ENCODE measurements at places on chromosomes 3 and 15. TPM values are rescaled to one million over a fixed set of nuclear protein-coding genes. Genes with fewer than 3 reads are reported as not detected.

GRCh38 chr3:8154617-8155016 lies 347.0 kb upstream of the LMCD1 start:
- DNase-seq = no peak

- DNase-seq = no peak
These were observed 544.9 kb downstream of the NAALADL2 start for GRCh38 chr3:175404027-175404426.

CLSTN2 gene
- not detected for total RNA-seq

DNAJC19 gene
- 23.0 TPM for total RNA-seq

DNA sequence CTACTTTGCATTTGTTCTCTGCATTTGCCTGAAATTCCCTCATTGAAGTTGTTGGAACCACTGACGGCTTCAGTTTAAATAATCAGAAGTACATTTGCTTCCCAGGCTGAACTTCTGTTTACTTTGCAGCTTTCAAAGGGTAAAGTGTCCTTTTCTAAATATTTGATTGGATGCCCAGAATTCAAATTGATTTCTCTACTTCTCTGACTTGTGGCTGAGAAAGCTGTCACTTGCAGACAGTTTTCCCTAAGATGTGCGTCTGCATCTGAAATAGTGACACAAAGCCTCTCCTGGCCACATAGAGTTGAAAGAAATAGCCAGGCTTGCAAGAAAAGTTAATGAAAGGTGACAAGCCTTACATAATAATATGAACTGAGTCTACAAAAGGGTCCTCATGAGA lies 299.6 kb downstream of the THSD4 start:
- DNase-seq = no peak

DNA sequence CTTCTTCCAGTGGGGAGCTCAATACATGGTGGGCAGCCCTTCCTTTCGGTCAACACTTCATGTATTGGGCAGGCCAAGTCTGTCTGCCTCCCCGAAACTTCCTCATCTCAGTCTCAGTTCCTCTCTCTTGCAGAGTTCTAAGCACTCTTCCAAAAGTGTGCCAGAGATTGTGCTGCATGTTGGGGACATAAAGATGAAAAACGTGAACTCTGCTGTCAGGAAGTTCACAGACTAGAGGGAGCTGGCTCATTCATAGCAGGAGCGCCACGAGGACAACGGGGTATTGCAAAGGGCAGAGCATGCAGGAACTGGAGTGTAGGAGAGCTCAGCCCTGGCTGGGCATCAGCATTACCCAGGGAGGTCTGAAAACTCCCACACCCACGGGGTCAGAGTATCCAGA lies 15.3 kb upstream of the EPHB3 start:
- DNase-seq = no peak

DNA sequence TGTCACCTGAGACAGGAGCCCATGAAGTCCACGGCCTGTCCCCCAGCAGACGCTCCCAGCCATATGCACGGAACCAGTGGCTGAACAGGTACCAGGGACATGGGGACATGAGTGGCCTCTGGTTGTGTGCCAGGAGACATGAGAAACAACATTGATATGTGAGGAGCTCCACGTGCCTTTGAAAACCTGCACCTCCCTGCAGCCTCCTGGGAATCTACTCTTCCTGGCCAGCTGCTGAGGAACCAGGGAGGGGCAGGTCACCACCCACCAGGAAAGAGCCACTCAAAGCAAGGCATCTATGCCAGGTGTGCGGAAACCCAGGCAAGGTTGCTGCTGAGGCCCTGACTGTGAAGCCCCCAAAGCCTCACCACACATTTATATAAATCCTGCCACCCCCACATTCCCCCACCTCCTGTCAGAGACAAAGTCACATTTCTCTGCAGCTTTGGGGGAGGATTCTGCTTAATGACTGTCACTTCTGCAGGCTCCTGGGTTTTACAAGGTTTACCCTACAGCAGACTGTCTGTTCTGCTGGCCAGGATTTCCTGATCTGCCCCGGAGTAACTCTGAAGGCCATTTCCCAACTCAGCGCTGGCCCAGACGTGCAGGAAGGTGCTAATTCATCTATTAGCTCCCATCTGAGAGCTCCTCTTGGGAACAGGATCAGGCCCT lies 110.8 kb downstream of the ADCY5 start:
- DNase-seq = no peak

- DNase-seq = no peak
These were observed 114.7 kb downstream of the THRB start for GRCh38 chr3:24379936-24380335.

DNA sequence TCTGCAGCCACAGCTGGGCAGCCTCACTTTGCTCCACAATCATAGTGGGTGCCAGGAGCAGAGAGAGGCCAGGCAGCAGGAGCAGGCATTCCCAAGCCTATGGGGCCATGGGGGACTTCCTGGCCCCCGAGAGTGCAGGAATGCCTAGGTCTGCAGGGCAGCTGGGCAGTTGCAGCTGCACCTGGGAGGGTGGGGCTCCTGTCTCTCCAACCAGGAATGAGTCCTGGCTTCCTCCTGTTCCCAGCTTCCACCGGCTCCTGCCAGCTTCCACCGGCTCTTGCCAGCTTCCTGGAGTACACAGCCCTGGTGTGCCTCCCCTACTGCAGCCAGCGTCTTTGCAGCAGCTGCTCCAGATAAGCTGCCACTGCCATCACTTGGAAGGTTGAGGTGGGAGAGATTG lies 86.3 kb upstream of the CDV3 start:
- no peak for DNase-seq

GRCh38 chr3:133491481-133492059 lies 81.9 kb upstream of the CDV3 start:
- DNase-seq = no peak

DNA sequence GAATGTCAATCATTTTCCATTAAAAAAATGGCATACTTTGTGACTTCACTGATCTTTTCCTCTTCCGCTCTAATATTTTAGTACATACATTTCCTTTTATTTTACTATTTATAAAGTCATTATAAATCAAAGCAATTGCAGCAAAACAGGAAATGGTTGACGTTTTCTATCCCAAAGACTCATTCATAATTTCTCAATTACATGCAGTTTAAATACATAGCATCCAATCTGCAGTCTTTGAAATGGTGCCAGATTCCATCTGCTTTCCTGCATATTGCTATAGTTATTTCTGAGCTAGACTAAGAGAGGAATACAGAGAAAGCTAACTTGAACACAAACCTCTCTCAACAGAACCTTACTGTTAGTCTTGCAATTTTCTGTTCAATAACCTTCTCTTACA lies 179.8 kb downstream of the ZPLD1 start:
- DNase-seq = no peak

GRCh38 chr3:24096695-24097290 lies 151.7 kb downstream of the NR1D2 start:
- no peak for DNase-seq

DNA sequence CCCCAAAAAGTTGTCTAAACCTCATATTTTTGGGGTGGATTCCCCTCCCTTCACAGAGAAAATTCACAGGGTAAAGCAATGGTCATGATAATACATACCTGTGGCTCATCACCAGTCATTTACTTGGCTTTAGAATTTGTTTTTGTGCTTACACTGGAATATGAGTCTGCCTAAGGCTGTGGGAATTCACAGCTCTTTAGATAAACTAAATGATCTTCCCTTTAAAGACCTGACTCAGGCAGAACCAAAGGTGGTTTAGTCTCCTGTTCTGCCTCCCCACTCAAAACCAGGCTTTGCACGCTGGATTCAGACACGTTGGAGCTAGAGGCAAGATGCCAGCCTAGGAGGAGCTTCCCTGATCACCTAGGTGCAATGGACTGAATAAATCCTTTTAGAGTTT lies 40.3 kb upstream of the BNC1 start:
- no peak for DNase-seq

- no peak for DNase-seq
These were observed 343.0 kb downstream of the PLOD2 start for GRCh38 chr3:145817870-145818483.

GRCh38 chr3:43369404-43370292 lies 83.3 kb downstream of the SNRK start:
- DNase-seq = no peak

DNA sequence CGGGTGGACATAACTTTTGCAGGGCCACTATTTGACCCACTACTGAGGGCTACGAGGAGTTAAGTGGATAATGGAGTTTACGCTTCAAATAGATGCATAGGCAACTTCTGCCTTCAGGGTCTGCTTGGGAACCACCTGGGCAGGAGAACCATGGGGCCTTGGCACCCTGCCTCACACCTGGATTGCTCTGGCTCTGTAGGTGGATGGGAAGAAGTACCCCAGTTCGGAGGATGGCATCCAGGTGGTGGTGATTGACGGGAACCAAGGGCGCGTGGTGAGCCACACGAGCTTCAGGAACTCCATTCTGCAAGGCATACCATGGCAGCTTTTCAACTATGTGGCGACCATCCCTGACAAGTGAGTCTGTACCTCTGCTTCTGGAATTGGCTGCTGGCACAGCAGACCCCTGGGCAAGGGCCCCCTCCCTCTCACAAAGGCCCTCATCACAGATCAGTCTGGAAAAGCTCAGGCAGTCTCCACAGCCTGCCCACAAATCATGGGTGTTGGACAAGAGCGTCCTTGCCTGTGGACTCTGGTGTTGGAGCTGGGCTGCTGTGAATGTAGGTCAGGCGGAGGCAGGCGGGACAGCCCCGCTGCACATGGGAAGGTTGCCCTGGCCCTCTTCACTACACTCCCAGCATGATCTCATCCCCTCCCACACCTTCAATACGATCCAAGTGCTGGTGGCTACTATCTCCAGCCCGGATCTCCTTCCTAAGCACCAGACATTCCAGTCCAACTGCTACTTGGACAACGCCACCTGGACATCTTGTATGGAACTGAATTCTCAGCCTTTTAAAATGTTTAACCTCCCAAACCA lies 46.7 kb downstream of the MESD start:
- DNase-seq = no peak

- DNase-seq = no peak
These were observed 44.6 kb upstream of the NEDD4 start for GRCh38 chr15:56038015-56038414.

DAZL gene
- not detected for total RNA-seq

DNA sequence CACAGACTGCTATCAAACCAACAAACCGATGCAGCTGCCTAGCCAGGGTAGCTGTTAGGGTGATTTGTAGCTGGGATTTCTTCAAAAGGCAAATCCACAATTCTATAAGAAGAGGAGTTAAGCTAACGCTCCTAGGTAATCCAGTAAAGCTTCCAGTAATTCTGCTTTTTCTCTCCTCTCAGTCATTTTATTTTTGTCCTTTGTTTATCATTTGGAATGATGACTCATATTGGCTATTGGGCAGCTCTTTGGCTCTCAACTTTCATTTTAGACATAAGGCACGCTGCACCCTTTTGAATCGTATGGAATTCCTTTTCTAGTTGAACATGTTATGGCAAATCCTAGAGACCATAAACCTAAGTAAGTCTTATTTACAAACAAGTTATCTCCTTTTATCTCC lies 53.2 kb upstream of the PPARG start:
- DNase-seq = no peak

CAMKV gene
- total RNA-seq = 0.47 TPM

DNA sequence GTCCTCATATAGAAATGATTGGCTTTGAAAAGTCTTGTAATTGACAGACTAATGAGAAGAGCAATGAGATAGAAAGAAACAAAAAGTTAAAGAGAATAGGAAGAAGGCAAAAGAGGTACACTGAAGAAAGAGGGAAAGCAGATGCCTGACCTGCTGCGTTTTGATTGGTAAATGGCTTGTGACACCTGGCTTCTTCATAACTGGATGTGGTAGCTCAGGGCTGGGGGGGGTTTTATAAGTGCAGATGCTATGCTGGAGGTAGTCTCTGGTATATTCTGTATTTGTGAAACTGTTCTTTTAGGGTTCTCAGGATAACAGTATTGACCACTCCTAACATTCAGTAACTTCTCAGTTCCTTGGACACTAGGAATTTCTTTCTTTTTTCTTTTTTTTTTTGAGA lies 1.4 kb downstream of the STARD9 start:
- no peak for DNase-seq

GRCh38 chr3:138785951-138786350 lies 48.8 kb downstream of the PIK3CB start:
- no peak for DNase-seq

GRCh38 chr3:126107203-126107939 lies 23.4 kb upstream of the SLC41A3 start:
- no peak for DNase-seq

LINGO1 gene
- total RNA-seq = not detected

- no peak for DNase-seq
These were observed 429.7 kb downstream of the RAP2B start for GRCh38 chr3:153591561-153592245.

- DNase-seq = no peak
These were observed 35.9 kb upstream of the ZBTB38 start for GRCh38 chr3:141332416-141332815.

DNA sequence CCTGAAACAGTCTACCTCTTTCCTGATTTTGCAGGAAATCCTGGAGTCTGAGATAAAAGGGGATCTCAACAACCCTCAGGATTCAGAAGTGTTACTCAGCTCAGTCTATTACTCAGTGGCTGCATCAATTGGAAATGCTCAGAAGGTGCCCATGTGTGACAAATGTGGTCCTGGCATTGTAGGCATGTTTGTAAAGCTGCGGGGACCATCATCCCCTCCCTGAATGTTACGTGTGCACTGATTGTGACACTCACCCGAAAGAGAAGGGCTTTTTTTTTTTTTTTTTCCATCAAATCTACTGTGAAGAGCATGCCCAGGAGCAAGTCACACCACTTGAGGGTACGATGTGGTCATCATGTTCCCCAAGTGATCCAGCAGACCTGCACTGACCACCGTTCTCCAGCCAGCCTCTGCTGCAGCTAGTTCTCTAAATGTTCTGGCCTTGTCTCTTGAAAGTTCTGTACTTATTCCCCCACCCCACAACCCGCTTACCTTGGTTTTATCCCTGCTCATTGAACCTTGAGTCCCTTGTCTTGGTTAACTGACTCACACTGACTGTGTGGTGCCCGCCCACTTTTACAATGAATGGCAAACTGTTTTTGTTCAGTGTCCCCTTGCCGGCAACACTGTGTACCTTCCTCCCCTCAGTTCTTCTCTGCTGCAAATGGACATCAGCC lies 19.8 kb downstream of the ST3GAL6 start:
- no peak for DNase-seq

PRR20G gene
- not detected for total RNA-seq

DNA sequence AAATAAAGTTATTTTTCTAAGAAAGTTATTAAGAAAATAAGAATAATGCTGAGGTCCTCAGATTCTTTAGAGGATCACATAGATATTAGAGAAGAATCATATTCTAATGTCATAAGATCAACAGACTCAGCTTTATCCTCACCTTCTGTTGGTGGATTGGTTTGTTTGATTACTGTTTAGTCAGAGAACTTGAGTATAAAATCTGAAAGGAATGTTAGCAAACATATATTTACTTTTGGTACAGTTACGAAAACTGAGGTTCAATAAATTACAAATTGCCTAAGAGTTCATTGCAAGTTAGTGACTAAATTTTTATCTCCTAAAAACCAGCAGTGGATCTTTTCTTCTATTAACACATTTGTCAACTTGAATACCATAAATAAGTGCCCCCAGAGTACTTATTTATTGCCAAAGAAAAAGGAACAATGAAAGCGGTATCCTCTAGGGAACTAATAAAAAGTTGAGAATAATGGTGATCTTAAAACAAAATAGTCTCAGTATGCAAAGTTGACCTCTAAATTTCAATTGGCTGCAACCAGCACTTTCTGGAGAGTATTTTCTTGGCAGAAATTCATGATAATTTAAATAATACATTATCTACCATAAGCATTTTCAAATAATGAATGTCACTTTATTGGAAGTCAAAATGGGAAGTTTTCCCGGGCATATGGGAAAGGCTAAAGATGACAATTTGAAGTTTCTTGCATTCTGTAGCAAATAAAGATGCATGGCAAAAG lies 296.8 kb downstream of the OTOL1 start:
- DNase-seq = no peak

- DNase-seq = no peak
These were observed 155.1 kb upstream of the TBL1XR1 start for GRCh38 chr3:177352424-177352823.

Data from T-helper 17 cell (primary cell).